ENCODE measurements at places on chromosomes 11 and 22. TPM values are rescaled to one million over a fixed set of nuclear protein-coding genes. Genes with fewer than 3 reads are reported as not detected.

DNA sequence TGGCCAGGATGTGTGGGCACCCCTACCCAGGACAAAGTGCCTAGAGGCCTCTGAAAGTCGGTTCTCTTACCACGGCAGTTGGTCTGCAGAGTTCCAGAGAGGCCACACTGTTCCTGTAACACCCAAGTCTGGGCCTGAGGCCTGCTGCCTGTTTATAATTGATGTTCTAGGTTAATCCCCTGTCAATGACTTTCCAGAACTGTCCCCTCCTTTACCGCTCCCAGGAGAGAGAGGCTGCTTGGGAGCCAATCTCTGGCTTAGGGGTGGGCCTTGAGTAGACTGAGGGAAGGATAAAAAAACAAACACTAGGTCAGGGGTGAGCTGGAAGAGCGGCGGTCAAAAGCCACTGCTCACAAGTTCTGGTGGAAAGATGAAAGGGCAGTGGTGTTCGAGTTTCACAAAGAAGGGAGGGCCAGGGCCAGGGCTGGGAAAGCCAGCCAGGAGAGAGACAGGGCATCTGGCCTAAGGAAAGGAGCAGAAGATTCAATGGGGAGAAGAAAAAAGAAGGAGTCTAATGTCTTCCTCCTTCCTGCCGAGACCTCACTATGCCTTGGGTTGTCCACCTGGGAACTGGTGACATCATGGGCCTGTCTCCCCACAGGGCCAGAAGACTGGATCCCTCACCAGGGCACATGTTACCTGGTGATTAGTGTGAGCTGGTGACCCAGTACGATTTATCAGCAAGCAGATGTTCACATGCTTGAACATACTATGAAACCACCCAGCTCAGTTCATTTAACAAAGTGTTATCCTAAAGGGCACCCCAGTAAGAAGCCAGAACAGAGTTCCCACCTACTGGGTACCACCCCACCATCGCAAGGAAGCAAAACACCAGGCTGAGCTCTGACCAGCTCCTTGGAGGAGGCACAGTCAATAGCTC, 50.2 kb downstream of the PC start:
- no peak for DNase-seq

DNA sequence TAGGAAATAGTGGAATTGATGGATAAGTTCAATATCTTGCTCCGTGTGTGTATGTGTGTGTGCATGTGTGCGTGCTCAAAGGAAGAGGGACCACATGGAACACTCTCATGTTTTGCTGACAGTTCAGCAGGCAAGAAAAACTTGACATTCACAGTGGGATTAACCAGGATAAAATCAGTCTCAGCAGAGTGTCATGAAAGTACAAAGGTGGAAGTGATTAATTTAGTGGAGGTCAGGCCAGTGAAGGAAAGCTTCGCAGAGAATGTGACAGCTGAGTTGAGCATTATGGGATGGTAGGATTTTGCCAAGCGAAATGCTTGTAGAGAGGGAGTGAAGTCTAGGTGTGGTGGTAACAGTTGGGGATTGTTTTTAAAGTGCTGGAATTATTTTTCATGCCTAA, 15.7 kb upstream of the FBXO3 start:
- no peak for DNase-seq

DNA sequence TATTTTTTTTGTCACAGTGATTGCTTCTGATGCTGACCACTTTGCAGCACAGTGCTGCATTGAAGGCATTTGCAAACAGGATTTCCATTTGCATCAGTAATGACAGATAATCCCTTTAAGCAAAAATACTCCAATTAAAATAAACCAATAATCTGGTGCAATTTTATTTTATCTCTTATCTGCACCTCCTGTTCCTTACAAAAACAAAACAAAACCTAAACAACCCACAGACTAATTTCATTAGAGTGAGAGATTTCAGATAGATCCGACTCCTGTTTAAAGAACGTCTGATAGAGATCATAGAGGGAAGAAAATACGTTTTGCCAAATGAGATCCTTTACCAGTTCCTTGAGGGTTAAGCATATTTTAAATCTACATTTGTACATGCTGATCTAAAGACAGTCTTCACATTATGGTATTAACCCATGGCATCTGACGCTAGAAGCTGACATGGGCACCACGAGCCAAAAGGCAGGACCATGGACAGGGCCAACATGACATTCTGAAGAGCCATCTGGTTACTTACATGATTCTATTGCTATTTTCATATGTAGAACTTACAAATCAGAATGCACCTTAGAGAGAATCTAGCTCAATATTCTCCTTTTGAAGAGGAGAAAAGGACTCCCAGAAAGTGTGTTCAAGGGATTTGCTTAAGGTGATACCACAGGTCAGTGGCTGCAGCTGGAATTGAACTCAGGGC, 286.2 kb upstream of the NARS2 start:
- DNase-seq: no peak

GRCh38 chr22:22185217-22185616, 59.4 kb upstream of the VPREB1 start:
- DNase-seq: no peak

DNA sequence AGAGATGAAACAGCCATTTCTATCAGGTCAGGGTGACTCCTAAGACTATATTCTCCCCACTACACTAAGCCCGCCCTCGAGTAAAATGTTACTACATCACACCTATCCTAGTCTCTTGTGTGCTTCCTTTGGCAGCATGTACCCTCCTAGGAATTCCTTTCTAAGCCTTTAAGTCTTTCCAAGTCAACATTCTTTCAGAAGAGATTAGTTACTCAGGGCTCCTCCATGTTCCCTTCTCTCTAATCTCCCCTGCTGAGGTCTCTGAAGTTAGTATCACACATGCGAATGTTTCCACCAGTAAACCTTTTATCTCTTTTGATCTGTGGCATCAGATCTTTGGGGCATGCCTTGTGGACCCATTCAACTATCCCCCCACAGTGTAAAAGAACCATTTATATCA, 873.7 kb upstream of the FAT3 start:
- no peak for DNase-seq

DNA sequence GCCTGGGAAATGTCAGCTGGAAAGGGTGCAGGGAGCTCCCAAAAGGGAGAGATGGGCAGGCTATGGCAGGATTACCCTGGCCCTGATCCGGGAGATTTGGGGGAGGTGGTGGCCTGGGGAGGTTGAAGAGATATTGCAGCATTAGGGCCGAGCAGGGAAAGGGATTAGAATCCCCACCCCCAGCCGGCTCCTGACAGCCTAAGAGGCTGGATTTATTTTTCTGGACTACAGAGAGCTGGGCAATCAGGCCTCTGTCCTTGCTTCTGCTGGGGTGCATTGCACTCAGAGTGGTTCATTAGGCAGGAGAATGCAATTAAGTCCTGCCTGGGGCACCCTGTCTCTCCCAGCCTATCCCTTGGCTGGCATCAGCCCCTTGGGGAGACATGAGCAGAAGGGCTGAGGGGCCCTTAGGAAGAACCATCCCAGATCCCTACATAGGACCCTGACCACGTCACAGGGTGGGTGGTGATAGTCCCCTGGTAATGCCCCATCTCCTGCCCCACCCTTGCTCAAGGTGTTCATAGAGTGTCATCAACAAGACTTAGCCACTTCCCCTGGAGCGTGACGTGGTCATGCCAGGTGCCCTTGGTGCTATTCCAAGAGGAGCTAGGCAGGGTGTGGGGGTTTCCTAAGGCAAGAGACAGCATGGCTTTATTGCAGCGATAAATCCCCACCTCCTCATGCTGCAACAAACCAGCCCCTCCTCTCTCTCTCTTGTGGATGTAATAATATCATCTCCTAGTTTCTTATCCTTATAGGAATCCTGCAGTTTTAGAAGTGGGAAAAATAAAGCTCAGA, 38.4 kb upstream of the KLHL35 start:
- DNase-seq: no peak

YPEL4 gene
- total RNA-seq: 4.4 TPM

LRRC56 gene
- not detected for total RNA-seq

VSIG10L2 gene
- not detected for total RNA-seq
